NCI-H1417 (cell line): ENCODE measurements at places on chromosomes 5 and 9.

DNA sequence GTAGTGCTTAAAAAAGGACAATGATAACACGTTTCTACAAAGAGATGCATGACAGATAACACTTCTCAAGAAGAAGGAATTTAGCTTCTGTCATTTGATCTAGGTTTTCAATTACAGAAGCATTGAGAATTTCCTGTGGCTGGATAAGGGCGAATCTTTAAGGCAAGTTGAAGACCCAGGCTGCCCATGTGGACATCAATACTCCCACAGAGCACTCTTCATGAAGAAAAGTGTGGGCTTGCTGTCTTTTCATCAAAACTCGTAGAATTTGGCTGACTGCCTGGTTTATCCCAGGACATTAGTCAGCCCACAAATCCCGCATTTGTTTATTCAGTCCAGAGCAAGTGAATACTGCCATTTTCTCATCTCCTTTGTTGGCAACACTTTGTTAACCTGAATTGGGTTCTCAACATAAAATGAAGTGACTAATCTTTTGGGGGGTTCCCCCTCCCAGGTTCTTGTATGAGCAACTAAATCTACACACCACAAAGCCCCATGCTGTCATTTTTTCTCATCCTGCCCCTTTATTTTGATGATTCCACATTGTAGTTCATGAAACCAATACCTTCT lies 43.4 kb upstream of the CDKN2B start:
- no peak for DNase-seq

- no peak for DNase-seq
Measured at GRCh38 chr5:52668544-52669185, 119.1 kb upstream of the ITGA1 start.

- no peak for DNase-seq
Measured at GRCh38 chr5:91183743-91184142, 199.4 kb downstream of the ARRDC3 start.

DNA sequence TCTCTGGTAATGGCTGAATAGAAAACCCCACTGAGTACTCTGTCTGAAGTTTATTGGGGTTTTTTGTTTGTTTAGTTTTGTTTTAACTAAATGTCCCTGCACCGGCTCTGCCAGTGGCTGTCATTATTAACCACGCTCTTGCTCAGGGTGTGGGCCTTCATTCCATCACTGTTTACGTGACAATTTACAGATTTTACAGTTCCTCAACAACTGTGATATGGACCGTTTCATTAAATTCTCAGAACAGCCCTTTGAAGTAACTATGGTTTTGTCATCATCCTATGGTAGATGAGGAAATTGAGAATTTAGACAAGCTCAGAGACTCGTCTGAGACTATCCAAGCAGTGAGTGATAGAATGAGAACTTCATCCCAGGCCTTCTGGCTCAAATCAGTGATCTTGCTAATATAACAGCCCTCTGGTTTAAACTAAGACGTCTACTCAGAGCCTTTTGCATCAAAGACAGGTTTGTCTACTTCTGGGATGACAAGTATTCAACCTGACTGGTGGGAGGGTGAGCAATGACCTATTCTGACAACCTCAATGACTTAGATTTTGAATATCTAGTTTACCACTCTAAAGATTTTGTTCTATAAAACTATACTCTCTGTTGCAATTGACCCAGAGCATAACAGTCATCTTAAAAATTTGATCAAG lies 77.3 kb upstream of the MAP3K1 start:
- no peak for DNase-seq

- peak; percentile 57 for DNase-seq
Measured at GRCh38 chr5:55633574-55634208, 78.4 kb downstream of the SLC38A9 start.

- no peak for DNase-seq
Measured at GRCh38 chr5:148482697-148483462, 99.1 kb downstream of the FBXO38 start.

DNA sequence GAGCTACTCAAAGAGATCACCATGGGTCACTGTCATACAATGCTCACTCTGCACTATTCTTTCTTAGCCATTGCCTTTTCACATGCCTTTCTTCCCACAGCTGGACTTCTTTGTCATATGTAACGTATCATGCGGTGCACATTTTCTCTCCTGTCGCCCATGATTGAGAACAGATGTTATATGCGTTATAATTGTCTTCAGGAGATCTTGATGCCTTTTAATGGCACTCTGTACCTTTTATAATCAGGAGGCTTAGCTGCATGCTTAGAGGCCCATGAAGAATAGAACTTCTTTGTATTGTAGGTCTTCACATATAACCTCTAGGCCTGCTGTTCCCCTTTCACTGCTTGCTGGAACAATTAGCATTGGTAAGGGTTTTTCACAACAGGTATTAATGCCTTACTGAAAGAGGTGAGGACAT lies 436.1 kb downstream of the CDH10 start:
- peak; percentile 85 for DNase-seq

GRCh38 chr5:109719978-109720377 lies 30.3 kb downstream of the MAN2A1 start:
- DNase-seq: no peak

GRCh38 chr5:139569270-139569955 lies 8.3 kb downstream of the UBE2D2 start:
- DNase-seq: no peak

- DNase-seq: no peak
Measured at GRCh38 chr5:12330381-12330780, 426.1 kb upstream of the CTNND2 start.

GRCh38 chr9:13608451-13608850 lies 329.0 kb upstream of the MPDZ start:
- DNase-seq: peak; percentile 13

DNA sequence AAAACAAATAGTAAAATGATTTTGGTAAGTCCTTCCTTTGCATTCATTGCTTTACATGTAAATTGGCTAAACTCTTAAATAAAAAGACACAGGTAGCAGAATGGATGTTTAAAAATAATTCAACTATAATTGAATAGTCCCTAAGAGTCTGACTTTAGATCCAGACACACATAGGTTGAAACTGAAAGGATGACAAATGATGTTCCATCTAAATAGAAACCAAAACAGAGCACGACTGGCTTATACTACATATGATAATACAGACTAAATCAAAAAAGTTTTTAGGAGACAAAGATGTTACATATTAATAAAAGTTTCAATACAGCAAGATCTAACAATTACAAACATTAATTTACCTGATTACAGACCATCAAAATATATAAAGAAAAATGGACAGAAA lies 2055.1 kb upstream of the WWC1 start:
- DNase-seq: no peak

GRCh38 chr9:98146101-98146991 lies 27.3 kb upstream of the TRIM14 start:
- DNase-seq: no peak

GRCh38 chr5:170221327-170221741 lies 11.5 kb upstream of the C5orf58 start:
- DNase-seq: no peak

DNA sequence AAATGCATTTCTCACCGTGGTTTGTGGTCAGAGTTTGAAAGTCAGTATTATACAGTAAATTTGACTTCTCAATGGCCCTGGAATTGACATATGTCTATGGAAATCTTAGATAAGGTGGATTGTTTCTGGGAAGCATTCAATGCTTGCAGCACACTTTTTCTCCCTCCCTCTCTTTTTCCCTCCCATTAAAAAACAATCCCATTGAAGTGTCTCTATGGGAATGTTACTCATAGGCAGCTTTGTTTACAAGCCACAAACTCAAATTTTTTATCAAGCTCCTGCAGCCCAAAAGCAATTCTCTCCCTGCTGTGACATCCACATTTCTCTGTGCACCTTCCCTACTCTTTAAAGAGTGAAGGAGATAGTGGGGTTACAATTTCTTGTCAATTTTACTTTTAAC lies 292.1 kb downstream of the ARRDC3 start:
- no peak for DNase-seq

- no peak for DNase-seq
Measured at GRCh38 chr9:86733929-86734328, 213.4 kb downstream of the GAS1 start.

GRCh38 chr5:53381-54174 lies 38.4 kb upstream of the PLEKHG4B start:
- DNase-seq: peak; percentile 89

- no peak for DNase-seq
Measured at GRCh38 chr9:19408316-19408692, 505 bp upstream of the ACER2 start.

GRCh38 chr5:5424736-5425135 lies 2.3 kb downstream of the ICE1 start:
- DNase-seq: no peak

DNA sequence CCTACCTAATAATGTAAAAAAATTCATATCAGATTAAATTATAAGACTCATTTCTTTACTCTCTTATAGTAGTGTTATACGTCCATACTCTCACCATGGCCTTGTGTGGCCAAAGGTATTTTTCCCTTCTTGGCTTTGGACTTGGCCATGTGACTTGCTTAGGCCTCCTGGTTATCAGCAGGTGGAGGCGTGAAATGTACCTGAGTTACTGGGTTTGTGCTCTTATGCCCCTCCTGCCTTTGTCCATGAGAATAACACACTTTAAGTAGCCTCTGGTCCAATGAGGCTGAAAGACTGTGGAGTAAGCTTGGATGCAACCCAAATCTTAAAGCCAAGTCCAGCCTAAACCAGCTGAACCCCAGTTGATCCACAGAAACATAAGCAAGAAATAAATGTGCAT lies 68.7 kb downstream of the RETREG1 start:
- DNase-seq: no peak

- DNase-seq: no peak
Measured at GRCh38 chr5:141680751-141681201, 1.3 kb downstream of the ARAP3 start.

DNA sequence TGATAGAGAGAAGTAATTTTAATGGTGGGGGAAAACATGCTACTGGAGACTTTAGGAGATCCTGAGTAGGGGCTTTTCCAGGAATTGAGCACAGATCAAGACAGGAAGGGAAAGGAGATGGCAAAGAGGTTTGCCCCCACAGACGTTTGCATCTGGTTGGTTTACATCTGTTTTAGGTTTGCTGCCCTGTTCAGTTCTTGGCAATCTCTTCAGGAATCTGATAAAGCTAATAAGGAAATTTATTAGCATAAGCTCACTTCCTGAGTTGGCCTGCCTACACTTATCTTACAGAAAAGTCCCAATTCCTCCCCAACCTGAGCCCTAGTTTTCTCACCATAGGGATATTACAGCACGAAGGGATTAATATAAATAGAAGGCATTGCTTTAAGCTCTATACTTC lies 3.4 kb upstream of the CFAP95 start:
- no peak for DNase-seq

DNA sequence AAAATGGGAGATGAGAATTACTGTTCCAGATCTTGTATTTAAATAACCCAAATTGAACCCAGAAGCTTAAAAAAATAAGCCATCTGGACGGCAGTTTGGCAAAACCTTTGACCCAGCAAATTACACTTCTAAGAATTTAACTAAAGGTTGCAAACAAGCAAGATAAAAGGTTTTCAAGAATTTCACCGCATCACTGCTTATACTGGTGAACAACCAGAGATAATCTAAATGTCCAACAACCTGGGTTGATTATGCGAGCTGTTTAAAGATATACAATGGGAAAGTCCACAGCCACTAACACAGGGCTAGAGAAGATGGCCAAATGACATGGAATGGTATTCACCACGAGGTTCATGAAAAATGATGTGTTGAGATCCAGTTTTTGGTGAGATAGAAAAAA lies 149.3 kb downstream of the GNAQ start:
- DNase-seq: no peak

DNA sequence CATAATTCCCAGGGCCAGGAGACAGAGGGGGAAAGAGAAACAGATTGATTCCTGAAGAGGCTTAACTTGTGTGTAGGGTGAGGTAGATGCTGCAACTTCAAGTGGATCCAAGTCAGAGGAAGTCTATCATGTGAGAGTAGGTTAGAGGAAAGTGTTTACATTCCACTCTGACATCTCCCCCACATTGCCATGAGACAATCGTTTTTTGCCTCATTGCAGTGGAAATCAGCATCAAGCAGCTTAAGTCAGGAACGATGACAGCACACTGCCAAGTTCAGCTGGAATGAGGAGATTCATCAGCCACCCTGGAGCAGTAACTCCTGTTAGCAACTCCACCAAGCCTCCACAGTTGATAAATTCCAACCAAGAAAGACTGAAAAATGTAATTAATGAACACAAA lies 689.7 kb upstream of the MEF2C start:
- no peak for DNase-seq

GRCh38 chr9:13388157-13388556 lies 108.7 kb upstream of the MPDZ start:
- no peak for DNase-seq

DNA sequence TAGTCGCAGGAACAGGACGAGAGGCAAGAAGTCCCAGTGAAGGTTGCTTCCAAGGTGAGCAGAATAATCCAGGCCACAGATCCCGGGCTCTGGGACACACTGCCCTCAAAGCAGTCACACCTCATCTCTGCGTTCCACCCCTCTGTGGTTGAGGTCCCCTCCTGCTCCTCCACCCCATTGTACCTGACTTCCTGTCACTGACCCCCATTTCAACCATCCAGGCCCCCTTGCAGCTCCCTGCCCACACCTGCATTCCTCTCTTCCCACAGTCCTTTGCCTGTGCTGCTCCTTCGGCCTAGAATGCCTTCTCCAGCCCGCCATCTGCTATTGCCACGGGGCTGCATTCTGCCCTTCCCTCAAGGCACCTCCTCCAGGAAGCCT lies 73.5 kb downstream of the PAX5 start:
- DNase-seq: no peak

DNA sequence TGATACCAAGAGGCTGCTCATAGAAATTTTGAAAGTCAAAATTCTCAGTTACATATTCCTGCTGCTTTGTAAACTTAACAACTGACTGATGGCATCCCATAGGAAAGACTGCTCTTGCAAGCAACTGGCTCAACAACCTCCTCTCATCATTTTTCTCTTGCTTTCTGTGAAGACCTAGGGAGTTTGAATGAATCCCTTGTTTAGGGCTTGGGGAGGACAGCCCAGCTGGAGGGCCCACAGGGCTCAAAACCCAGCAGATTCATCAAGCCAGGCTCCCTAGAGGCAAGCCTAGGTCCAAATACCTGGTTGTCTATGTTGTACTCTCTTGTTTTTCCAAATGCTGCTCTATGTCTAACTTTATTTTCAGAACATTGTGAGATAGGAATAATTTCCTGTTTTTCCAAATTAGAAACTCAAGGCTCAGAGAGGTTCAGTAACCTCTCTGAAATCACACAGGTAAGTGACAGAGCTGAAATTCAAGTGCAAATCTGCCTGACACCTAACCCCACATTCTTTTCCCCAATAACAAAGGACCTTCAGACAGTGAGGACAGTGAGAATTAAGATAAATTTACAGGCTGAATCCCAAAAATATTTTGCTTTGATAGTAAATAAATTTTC lies 558.9 kb upstream of the KLF4 start:
- DNase-seq: no peak
